ENCODE measurements at places on chromosomes 16 and 17.

- H3K4me1 ChIP-seq = peaks cover under 1% of the 10 kb centered on the region
- no peak overlapping the region for H3K27ac ChIP-seq
- H3K27me3 ChIP-seq = no peaks in the 10 kb centered on the region
- no peak overlapping the region for H3K4me3 ChIP-seq
Observed at GRCh38 chr16:17461951-17462729, 8.6 kb downstream of the XYLT1 start.

DNA sequence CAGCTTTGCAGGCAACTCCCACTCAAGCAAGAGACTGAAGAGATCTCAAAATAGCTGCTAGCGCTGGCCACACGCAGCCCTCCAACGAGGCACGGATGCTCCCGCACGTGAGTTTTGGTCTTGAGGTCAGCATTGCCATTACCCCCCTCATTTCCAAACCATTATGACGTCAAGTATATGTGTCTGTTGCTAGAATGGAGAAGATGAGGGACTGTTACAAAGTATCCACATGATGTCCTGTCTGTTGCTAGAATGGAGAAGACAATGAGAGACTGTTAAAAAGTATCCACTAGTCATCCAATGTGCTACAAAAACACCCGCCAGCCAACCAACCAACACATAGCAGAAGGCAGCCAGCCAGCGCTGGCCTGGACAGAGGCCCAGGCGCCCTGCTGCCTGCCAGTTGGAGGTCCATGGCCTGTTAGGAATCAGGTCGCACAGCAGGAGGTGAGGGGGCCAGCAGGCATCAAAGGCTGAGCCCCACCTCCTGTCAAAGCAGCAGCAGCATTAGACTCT is 24.8 kb downstream of the KLHDC4 start:
- H3K4me1 ChIP-seq = no peaks in the 10 kb centered on the region
- H3K27me3 ChIP-seq = no peaks in the 10 kb centered on the region
- no peak for DNase-seq
- H3K27ac ChIP-seq = no peak overlapping the region
- H3K36me3 ChIP-seq = peaks cover 58% of the 10 kb centered on the region
- H3K4me3 ChIP-seq = no peak overlapping the region

- H3K27ac ChIP-seq = no peak overlapping the region
- H3K27me3 ChIP-seq = no peaks in the 10 kb centered on the region
- H3K4me3 ChIP-seq = no peak overlapping the region
Observed at GRCh38 chr16:27784351-27785306, 234.7 kb downstream of the KATNIP start.

- H3K27me3 ChIP-seq = no peaks in the 10 kb centered on the region
- DNase-seq = peak; percentile 82
Observed at GRCh38 chr17:63698886-63699637, 863 bp downstream of the LIMD2 start.

DNA sequence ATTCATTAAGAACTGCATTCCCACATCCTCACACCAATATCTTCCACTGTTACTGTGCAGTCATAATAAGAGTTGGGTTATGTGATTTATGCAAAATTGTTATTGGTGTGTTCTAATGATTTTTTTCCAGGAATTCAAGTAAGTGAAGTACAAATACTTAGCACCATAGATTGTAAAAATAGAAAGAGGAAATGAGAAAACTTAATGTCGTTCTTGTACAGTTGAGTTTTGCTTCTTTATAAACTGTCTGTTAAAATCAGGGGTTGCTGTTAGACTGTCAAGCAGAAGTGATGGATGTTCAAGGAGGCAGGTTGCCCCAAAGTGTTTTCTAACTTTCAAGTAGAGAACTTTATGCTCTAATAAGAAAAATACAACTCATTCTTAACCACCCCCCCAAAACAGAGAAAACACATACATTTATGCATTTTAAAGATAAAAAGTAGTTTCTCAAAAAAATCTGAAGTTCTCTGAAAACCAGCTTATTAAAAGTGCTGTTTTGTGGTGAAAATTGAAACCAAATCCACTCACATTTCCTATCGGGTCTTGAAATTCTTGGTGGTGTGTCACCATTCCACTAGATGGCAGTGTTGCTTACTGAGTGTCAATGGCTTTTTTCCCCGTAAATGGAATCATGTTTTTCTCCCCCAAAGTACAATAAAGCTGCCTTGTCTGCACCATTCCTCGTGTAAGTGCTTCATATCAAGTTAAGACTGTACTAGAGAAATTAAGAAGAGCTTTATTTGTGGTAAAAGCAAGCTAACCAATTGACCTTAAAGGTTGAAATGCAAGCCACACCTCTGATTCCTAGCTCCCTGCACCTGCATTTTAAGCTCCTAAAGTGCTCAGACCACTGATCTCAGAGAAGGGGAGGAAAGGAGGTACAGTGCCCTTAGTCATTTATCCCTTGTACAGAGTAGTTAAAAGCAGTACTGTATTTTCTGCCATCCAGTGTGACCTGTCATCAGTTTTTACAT is 4.7 kb upstream of the IGSF6 start:
- H3K36me3 ChIP-seq = peaks cover 19% of the 10 kb centered on the region
- H3K4me3 ChIP-seq = no peak overlapping the region
- H3K27me3 ChIP-seq = no peaks in the 10 kb centered on the region
- no peak overlapping the region for H3K27ac ChIP-seq
- H3K4me1 ChIP-seq = peaks cover 32% of the 10 kb centered on the region
- no peak for DNase-seq

DNA sequence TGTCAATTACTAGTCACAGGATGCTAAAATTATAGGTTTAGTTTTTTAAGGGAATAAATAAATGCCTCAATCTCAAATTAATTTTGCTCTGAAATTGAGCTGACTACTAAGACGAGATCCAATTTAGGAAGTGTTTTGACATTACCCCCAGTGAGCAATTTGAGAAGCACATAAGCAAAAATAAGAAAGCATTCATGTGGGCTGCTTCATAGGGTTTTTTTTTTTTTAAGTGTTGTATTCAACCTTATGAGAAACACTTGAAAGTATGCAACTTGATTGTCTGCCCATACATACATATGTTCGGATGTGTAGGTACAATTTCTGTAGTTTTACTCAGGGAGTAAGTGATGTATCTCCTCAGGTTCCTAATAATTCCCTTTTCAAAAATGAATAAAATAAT is 77.6 kb downstream of the PRKCA start:
- no peak for DNase-seq
- H3K27ac ChIP-seq = no peak overlapping the region
- H3K4me1 ChIP-seq = peaks cover 4% of the 10 kb centered on the region

DNA sequence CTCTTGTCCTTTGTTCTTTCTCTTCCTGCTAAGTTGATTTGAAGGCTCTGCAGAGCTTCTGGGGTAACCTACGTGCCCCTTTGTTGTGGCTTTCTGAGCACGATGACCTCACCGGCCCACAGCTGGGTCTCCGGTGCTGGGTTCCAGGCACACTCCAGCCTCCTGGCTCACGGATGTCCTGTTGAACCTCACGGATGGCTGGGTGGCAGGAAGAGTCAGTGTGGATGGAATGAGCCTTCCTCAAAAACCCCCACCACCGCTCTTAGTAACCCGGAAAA is 116.0 kb downstream of the SOCS1 start:
- no peaks in the 10 kb centered on the region for H3K36me3 ChIP-seq
- H3K4me3 ChIP-seq = no peak overlapping the region
- H3K4me1 ChIP-seq = peaks cover 40% of the 10 kb centered on the region
- no peak overlapping the region for H3K27ac ChIP-seq
- no peak for DNase-seq
- H3K27me3 ChIP-seq = no peaks in the 10 kb centered on the region

DNA sequence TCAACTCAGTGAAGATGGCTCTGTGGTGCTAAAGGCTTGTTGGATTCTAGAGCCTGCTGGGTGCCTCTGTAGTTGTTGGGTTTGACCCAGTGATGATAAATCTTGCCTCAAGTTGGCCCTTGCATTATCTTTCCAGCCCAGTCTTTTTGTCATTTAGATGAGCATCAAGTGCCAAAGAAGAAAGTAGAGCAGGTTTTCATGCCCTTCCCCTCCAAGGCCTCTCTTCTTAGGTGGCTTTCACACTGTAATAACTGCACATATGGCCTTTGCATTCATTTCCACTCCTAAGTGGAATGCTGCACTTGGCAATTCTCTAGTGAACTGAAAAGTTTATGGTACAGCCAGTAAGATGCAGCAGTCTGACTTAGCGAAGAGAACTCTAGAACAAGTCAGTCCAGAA is 165.1 kb downstream of the PHKB start:
- no peak overlapping the region for H3K27ac ChIP-seq
- H3K4me1 ChIP-seq = no peaks in the 10 kb centered on the region
- no peaks in the 10 kb centered on the region for H3K36me3 ChIP-seq
- H3K27me3 ChIP-seq = no peaks in the 10 kb centered on the region
- no peak for DNase-seq

DNA sequence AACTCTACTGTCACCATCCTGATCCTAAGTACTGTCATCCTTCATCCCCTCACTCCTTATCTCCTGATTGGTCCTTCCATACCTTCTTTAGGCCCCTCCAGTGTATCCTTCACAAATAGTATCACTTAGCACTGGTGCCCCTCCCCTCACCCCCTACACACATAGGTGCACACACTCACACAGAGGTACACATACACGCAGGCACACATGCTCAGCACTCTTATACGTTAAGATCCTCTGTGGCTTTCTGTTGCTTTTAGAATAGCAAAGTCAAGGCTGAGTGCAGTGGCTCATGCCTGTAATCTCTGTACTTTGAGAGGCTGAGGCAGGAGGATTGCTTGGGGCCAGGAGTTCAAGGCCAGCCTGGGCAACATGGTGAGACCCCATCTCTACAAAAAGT is 32.1 kb downstream of the CDRT15 start:
- H3K4me1 ChIP-seq = peaks cover 27% of the 10 kb centered on the region
- peaks cover 14% of the 10 kb centered on the region for H3K36me3 ChIP-seq
- no peaks in the 10 kb centered on the region for H3K27me3 ChIP-seq
- H3K27ac ChIP-seq = no peak overlapping the region
- no peak overlapping the region for H3K4me3 ChIP-seq

DNA sequence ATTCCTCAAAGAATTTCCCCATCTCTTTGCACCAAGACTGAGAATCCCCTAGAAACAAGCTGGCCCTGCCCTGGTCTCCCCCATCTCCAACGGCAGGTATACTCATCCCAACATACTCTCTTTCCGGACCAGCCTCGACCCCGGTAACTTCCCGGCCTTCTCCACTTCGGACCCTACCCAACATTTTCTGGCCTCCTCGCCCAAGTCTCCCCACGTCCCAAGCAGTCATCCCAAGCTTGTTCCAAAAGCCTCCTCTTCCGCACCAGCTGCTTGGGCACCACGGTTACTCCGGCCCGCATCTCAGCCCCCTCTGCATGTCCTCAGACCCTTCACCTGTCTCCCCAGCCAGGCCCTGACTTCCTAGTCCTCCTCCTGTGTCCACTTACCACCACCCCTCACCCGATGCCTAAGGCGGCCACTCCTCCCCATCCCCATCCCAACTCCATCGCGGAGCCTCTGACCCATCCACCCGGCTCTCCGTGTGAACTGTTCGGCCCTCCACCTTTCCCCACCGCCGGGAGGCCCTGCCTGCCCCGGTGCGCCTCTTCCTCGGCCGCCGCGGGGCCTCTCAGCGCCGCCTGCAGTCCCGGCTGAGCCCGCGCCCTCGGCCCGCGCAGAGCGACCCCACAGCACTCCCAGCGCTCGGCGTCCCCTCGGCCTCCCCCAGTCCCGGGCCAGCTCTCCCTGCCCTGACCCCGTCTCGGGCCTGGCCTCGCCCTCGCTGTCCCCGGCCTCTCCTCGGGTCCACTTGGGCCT is 994 bp downstream of the PITPNA start:
- peak; percentile 61 for DNase-seq
- peaks cover 3% of the 10 kb centered on the region for H3K36me3 ChIP-seq
- H3K27ac ChIP-seq = peak overlapping the region; percentile 85
- H3K4me1 ChIP-seq = peaks cover 45% of the 10 kb centered on the region
- peak overlapping the region; percentile 79 for H3K4me3 ChIP-seq

DNA sequence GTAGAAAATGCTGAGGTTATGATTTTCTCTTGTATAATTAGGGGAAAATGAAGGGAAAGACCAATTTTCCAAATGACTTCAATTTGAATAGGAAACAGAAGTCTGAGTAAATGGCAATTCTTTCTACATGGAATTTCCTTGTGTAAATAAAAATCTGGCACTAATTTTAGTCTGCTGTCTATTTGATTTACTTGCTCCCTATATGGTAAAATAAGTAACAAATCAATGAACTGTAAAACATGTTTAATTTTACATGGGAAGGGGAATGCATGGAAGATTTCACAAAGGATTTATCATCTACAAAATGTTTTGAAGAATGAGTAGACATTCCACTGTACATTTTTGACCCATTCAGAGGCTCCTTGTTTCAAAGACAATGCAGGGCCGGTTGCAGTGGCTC is 811.6 kb upstream of the GOT2 start:
- no peaks in the 10 kb centered on the region for H3K27me3 ChIP-seq
- no peak overlapping the region for H3K27ac ChIP-seq
- DNase-seq = no peak
- no peak overlapping the region for H3K4me3 ChIP-seq

DNA sequence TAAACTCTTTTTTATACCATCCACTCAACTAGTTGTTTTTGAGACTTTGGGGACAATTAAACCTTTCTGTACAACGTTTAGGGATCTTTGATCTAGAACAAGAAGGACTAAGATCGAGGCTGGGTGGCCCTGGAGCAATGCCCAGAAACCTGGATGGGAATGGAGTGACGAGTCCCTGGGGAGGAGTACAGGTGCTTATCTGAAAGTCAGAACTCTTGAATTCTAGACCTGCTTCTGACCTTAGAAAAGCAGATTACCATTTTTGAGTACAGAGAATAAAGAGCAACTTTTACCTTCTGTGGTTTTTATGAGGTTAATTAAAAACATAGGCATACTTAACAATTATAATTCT is 17.8 kb downstream of the UBE2Z start:
- no peaks in the 10 kb centered on the region for H3K4me1 ChIP-seq
- H3K36me3 ChIP-seq = peaks cover 100% of the 10 kb centered on the region
- H3K27me3 ChIP-seq = no peaks in the 10 kb centered on the region
- DNase-seq = no peak
- H3K27ac ChIP-seq = no peak overlapping the region

DNA sequence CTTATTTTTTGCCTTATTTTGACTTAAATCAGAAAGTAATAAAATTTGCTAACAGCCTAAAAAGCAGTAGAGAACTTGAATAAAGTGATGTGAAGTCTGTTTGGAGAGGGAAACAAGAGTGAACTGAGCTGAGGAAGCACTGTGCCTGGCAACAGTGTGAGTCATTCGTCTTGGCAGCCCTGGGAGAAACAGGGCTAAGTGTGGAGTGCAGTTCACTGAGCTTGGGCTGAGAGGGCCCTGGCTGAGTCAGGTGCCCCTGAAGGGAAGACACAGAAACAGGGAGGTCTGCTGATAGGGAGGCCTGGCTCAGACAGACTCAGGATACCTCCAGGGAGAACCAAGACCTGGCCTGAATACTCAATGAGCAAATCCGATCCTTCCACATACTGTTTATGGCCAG is 132.1 kb downstream of the HS3ST4 start:
- no peaks in the 10 kb centered on the region for H3K36me3 ChIP-seq
- H3K27ac ChIP-seq = no peak overlapping the region
- no peaks in the 10 kb centered on the region for H3K27me3 ChIP-seq
- no peak overlapping the region for H3K4me3 ChIP-seq
- DNase-seq = peak; percentile 49
- H3K4me1 ChIP-seq = no peaks in the 10 kb centered on the region

GRCh38 chr16:85619101-85619891 is 6.2 kb downstream of the GSE1 start:
- no peak for DNase-seq
- no peak overlapping the region for H3K4me3 ChIP-seq
- H3K36me3 ChIP-seq = peaks cover 3% of the 10 kb centered on the region
- no peak overlapping the region for H3K27ac ChIP-seq
- H3K4me1 ChIP-seq = peaks cover 74% of the 10 kb centered on the region
- no peaks in the 10 kb centered on the region for H3K27me3 ChIP-seq
